ENCODE measurements at places on chromosomes 1 and 21.
A peak's percentile ranks its signal among the peaks of the same experiment; 100 is the strongest.

DNA sequence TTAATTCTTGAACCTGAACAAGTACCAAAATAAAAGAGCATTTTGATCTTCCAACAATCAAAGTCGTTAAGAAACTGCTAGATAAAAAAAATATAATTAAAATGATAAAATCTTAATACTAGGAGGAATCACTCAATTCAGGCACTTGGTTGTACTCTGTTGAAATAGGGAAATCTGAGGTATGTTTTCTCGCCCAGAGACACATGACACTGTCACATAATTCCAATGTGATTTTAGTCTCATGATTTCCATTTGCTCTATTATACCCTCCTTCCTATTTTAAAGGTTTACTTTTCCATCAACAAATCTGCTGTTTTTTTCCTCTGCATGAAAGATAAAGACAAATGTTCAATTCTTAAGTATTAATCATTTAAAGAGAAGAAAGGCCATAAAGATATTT lies 97.6 kb downstream of the ZZZ3 start:
- no peaks in the 10 kb centered on the region for H3K27me3 ChIP-seq
- no peak overlapping the region for H3K4me3 ChIP-seq
- no peak overlapping the region for H3K27ac ChIP-seq
- H3K4me1 ChIP-seq, result no peaks in the 10 kb centered on the region

DNA sequence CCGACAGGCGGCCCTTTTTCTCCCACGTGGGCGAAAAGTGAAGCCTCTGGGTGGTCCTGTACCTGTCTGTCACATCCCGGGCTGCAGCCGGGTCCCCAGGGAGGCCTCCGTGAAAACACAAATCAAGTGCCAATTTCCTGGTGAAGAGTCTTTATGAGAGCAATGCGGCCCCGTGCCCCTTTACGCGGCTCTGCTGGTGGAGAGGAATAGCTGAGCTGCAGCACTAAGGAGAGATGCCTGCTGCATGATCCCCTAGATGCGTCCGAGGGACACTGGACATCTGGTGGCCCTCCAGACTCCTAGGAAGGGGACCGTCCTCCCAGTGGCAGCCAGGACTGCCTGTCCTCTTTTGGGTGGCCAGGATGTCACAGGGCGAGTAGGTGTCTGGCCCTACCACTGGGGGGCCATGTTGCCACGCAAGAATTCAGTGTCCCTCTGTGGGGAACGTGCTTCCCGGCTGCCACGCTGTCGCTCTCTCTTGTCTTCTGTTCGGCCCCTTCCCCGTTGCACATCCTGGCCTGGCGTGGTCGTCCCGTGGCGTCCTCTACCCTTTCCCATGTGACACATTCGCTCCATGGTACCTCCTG lies 38.7 kb downstream of the COL18A1 start:
- no peaks in the 10 kb centered on the region for H3K27me3 ChIP-seq
- DNase-seq, result no peak
- H3K36me3 ChIP-seq, result no peaks in the 10 kb centered on the region
- no peaks in the 10 kb centered on the region for H3K4me1 ChIP-seq
- H3K27ac ChIP-seq, result no peak overlapping the region

GRCh38 chr1:22636353-22636752 lies at the start of gene C1QA:
Gene C1QA, plus strand, starts transcription at chr1:22636628. Its CDS starts 989 bp downstream, at chr1:22637617.
- no peak within 1 kb of the TSS for H3K27ac ChIP-seq
- H3K4me1 ChIP-seq, result no peaks in the 10 kb centered on the region
- H3K4me3 ChIP-seq, result no peak within 1 kb of the TSS
- no peak for DNase-seq
- H3K36me3 ChIP-seq, result no peaks in the 10 kb centered on the region
- H3K27me3 ChIP-seq, result no peaks in the 10 kb centered on the region

DNA sequence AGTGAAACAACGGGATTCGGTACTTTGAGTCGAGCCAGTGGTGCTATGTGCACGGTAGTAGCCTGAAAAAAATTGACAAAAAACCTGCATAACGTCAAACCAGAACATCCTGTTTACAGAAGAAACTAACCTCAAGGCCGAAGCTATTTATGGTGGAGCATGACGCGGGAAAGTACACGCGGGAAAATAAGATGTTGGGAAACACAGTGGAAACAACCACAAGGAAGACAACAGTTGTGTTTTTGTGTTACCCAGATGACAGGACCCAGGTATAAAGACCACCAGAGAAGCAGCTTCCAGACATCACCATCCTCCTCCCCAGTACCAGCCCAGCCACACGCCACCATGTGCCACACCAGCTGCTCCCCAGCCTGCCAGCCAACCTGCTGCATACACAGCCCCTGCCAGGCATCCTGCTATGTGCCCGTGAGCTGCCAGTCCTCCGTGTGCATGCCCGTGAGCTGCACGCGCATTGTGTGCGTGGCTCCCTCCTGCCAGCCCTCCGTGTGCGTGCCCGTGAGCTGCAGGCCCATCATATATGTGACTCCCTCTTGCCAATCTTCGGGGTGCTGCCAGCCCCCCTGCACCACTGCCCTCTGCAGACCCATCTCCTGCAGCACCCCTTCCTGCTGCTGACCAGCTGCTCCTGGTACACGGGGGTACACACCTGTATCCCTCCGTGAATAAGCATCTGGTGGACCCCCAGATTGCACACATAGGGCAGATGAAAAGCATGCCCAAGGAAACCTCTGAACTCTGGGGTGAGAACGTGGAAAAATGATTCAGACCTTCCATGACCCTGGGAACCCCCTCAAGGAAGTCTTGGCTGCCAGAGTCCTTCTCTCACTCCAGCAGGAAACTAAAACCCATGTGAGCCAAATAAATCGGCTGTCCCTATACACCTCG lies at the start of gene KRTAP12-3:
Gene KRTAP12-3, plus strand, starts transcription at position 298 of the 906 bp plus-strand sequence. Its CDS starts 48 bp downstream, at position 346.
- no peaks in the 10 kb centered on the region for H3K27me3 ChIP-seq
- H3K4me3 ChIP-seq, result no peak within 1 kb of the TSS
- H3K27ac ChIP-seq, result no peak within 1 kb of the TSS
- H3K4me1 ChIP-seq, result no peaks in the 10 kb centered on the region

GRCh38 chr1:161439280-161440232 lies 65.7 kb upstream of the FCGR2A start:
- no peaks in the 10 kb centered on the region for H3K4me1 ChIP-seq
- peak overlapping the region; percentile 86 for H3K4me3 ChIP-seq
- DNase-seq, result no peak
- peaks cover 62% of the 10 kb centered on the region for H3K27me3 ChIP-seq
- H3K27ac ChIP-seq, result no peak overlapping the region
- H3K36me3 ChIP-seq, result no peaks in the 10 kb centered on the region

DNA sequence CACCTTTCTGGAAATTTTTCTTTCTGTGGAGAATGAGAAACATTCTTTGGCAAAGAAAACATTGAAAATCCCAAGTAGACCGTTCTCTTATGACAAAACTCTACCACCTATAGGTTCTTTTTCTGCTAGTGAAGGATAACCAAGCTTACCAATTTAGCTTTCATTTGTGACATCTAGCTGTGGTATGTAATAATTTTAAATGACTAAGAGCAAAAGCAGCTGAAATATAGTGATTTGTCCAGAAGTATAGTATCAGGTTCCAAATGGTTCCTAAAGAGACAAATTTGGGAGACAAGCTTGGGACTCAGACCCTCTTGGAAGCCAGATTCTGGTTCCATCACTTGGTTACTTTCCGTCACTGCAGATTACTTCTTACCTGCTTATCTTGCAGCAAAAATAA lies 24.4 kb downstream of the FUBP1 start:
- H3K4me3 ChIP-seq, result no peak overlapping the region
- H3K36me3 ChIP-seq, result peaks cover 60% of the 10 kb centered on the region
- H3K27ac ChIP-seq, result no peak overlapping the region
- DNase-seq, result no peak
- H3K27me3 ChIP-seq, result no peaks in the 10 kb centered on the region

GRCh38 chr1:91129017-91129416 lies 107.2 kb upstream of the ZNF644 start:
- H3K4me1 ChIP-seq, result peaks cover 4% of the 10 kb centered on the region
- no peaks in the 10 kb centered on the region for H3K36me3 ChIP-seq
- H3K27ac ChIP-seq, result no peak overlapping the region
- DNase-seq, result no peak
- H3K27me3 ChIP-seq, result no peaks in the 10 kb centered on the region

GRCh38 chr1:167219194-167219593 lies 1.5 kb upstream of the POU2F1 start:
- DNase-seq, result peak; percentile 32
- no peaks in the 10 kb centered on the region for H3K27me3 ChIP-seq
- H3K27ac ChIP-seq, result peak overlapping the region; percentile 99
- H3K4me1 ChIP-seq, result peaks cover 31% of the 10 kb centered on the region
- H3K36me3 ChIP-seq, result no peaks in the 10 kb centered on the region

DNA sequence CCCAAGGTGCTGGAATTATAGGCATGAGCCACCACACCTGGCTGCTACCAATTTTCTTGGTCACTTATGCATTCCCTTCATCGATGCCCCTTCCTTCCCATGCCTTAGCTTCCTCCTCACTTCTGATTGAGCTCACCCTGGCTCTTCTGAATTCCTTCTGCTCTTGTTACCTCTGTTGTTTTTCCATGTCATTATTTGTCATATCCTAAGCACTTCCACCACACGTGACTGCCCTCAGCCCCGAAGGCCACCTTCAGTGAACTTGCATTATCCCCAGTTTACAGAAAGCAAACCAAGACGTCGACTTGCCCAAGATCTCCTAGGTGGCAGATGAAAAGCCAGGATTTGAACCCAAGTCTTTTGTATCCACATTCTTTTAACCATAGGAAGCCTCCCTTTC lies 30.7 kb downstream of the CA6 start:
- no peak overlapping the region for H3K27ac ChIP-seq
- H3K27me3 ChIP-seq, result no peaks in the 10 kb centered on the region

DNA sequence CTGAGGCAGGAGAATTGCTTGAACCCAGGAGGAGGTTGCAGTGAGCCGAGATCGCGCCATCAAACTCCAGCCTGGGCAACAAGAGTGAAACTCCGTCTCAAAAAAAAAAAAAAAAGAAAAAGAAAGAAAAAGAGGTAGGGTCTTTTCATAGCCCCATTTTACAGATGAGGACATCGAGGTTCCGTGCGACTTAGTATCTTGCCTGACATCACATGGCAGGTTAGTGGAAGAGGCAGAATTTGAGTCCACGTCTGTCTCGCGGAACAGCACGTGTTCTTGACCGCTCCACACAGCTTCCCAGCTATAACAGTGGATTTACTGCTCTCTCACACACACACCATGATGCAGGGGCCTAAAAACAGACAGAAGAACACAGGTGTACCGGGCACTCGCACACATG lies 1.1 kb downstream of the CTRC start:
- H3K4me1 ChIP-seq, result no peaks in the 10 kb centered on the region
- no peak overlapping the region for H3K27ac ChIP-seq
- H3K4me3 ChIP-seq, result no peak overlapping the region
- H3K27me3 ChIP-seq, result no peaks in the 10 kb centered on the region
- no peak for DNase-seq

- no peaks in the 10 kb centered on the region for H3K36me3 ChIP-seq
- no peak for DNase-seq
- no peaks in the 10 kb centered on the region for H3K27me3 ChIP-seq
- H3K4me1 ChIP-seq, result peaks cover 5% of the 10 kb centered on the region
- H3K27ac ChIP-seq, result no peak overlapping the region
Measured at GRCh38 chr1:43853161-43853921, 80.3 kb upstream of the ARTN start.

- H3K4me1 ChIP-seq, result peaks cover 6% of the 10 kb centered on the region
- H3K4me3 ChIP-seq, result no peak overlapping the region
- peak overlapping the region; percentile 74 for H3K27ac ChIP-seq
- H3K36me3 ChIP-seq, result peaks cover 5% of the 10 kb centered on the region
- no peaks in the 10 kb centered on the region for H3K27me3 ChIP-seq
Measured at GRCh38 chr1:151340870-151341754, 5.9 kb downstream of the RFX5 start.

GRCh38 chr1:172642970-172643369 lies 15.9 kb upstream of the FASLG start:
- H3K27ac ChIP-seq, result no peak overlapping the region
- H3K4me3 ChIP-seq, result no peak overlapping the region
- no peaks in the 10 kb centered on the region for H3K27me3 ChIP-seq
- no peaks in the 10 kb centered on the region for H3K4me1 ChIP-seq
- no peaks in the 10 kb centered on the region for H3K36me3 ChIP-seq
- no peak for DNase-seq

DNA sequence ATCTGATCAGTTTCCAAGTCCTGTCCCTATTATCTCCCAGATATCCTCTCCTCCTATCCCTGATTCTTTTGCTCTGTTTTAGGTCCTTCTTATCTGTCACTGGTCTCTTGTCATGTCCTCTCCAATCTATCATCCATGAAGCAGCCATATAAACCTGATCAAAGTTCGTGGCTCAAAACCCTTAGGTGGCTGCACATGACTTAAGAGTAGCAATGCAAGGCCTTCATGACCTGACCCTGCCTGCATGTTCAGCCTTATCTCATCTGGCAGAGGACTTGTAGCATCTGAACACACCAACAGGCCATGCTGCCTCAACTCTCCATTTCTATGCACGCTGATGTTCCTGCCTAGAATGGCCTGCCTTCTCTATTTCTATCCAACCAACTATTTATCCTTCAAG lies 65.2 kb downstream of the NOS1AP start:
- H3K4me3 ChIP-seq, result no peak overlapping the region
- DNase-seq, result no peak
- no peaks in the 10 kb centered on the region for H3K27me3 ChIP-seq
- no peak overlapping the region for H3K27ac ChIP-seq
- no peaks in the 10 kb centered on the region for H3K36me3 ChIP-seq

GRCh38 chr21:38610623-38611251 lies 112.5 kb upstream of the ERG start:
- H3K36me3 ChIP-seq, result no peaks in the 10 kb centered on the region
- no peak for DNase-seq
- no peak overlapping the region for H3K27ac ChIP-seq
- no peaks in the 10 kb centered on the region for H3K27me3 ChIP-seq

- peaks cover 9% of the 10 kb centered on the region for H3K4me1 ChIP-seq
- H3K27ac ChIP-seq, result no peak overlapping the region
- no peak overlapping the region for H3K4me3 ChIP-seq
- peaks cover 63% of the 10 kb centered on the region for H3K27me3 ChIP-seq
- DNase-seq, result no peak
Measured at GRCh38 chr21:34881421-34881820, 167.7 kb downstream of the RUNX1 start.

- H3K36me3 ChIP-seq, result no peaks in the 10 kb centered on the region
- H3K4me1 ChIP-seq, result peaks cover 12% of the 10 kb centered on the region
- H3K27me3 ChIP-seq, result no peaks in the 10 kb centered on the region
- no peak overlapping the region for H3K4me3 ChIP-seq
- no peak for DNase-seq
Measured at GRCh38 chr1:91897016-91897415, 11.1 kb upstream of the TGFBR3 start.

- no peak overlapping the region for H3K4me3 ChIP-seq
- peaks cover 17% of the 10 kb centered on the region for H3K4me1 ChIP-seq
- no peaks in the 10 kb centered on the region for H3K27me3 ChIP-seq
- no peak for DNase-seq
- H3K27ac ChIP-seq, result no peak overlapping the region
Measured at GRCh38 chr1:212215910-212216309, 69.3 kb upstream of the PPP2R5A start.

GRCh38 chr1:63277195-63278192 lies 44.9 kb upstream of the FOXD3 start:
- H3K27me3 ChIP-seq, result peaks cover 93% of the 10 kb centered on the region
- H3K4me3 ChIP-seq, result no peak overlapping the region
- no peaks in the 10 kb centered on the region for H3K36me3 ChIP-seq
- H3K4me1 ChIP-seq, result peaks cover 15% of the 10 kb centered on the region

Data from neural progenitor cell (in vitro differentiated cells).